Stimulated activated CD8-positive, alpha-beta memory T cell treated with anti-CD3 and anti-CD28 coated beads, Interleukin-2, amount 100 ng/mL, for 1 hour (primary cell): ENCODE measurements at places on chromosomes 12 and 14.

- DNase-seq = no peak
Observed at GRCh38 chr12:62744551-62744950, 190.4 kb downstream of the PPM1H start.

DNA sequence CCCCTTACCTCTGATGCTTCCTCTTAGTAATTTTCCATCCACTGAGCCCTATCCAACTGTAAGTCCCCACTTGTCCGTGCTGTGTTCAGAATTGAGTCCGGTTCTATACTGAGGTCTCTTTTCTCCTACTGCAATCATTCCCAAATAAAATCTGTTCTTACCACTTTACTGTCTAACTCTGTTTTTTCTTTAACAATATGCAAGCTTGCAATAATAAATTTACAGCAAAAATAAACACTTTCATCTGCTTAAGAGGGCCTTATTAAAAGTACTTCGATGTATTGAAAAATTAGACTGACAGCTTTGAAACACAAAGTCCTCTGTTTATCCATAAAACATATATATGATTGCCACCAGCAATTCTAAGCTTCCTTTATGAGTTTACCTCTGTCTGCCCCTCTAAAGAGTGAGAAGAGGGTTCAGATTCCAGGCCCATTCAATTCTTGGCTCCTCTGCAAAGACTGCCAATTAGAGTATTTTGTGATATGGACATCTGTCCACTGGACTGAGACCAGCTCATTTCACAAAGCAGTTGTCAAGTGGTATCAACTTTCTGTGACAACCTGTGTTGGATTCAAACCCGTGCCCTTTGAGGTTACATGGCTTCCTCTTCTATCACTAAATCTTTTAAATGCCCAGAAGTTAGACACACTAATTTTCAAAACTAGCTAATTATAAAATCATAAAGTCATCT is 39.9 kb upstream of the G2E3 start:
- no peak for DNase-seq

DNA sequence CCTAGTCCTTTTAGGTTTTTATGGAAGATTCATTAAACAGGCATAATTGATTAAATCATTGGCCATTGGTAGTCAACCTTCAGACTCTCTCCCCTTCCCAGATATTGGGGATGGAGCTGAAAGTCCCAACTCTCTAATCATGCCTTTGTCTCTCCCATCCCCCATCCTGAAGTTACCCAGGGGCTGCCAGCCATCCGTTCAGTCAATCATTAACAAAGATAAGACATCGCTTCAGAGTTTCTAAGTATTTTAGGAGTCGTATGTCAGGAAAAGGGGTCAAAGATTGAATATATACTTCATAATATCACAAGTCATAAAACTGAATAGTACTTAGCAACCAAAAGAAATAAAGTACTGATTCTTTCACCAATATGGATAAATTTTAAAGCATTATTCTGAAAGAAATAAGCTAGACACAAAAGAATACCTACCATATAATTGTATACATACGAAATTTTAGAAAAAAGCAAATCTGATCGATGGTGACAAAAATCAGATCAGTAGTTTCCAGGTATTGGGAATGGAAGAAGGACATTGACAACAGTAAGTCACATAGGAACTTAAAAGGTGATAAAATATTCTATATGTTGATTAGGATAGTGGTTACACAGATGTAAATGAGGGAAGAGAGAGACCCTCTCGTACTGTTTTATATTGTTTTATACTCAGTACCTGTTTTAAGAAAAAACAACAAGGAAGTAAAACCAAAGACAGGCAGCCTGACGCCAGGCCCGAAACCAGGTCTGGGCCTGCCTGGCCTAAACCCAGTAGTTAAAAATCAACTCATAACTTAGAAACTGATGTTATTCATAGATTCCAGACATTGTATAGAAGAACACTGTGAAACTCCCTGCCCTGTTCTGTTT is 414.4 kb downstream of the DAD1 start:
- DNase-seq = no peak

GRCh38 chr12:18895946-18896345 is 158.0 kb downstream of the CAPZA3 start:
- DNase-seq = no peak

DNA sequence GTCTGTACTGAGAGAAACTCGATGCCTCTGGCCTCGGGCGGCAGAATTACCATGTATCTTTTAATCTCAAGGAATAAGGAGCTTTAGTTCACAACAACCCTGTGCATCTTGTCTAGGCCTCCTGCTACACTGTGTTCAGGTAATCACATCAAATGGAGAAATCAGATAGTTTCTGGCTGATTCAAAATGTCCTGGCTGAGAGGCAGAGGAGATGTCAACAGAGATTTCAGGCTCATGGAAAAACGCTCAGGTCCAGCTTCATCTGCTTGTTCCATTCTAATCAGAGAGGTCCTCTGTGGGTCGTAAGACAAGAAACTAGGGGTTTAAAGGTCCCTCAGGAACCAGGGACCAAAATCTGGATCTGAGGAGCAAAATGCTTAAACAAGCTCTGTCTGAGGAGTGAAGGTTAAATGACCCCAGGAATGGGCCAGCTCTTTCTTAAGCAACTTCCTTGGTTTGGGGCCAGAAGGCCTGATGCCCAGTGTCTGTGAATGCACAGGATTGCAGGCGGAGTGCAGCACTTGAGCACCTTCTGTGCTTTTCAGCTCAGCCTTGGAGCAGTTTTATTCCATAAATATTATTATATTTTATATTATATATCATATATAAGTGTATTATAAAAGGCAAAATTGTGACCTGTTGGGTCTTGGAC is 170.2 kb upstream of the PRICKLE1 start:
- DNase-seq = no peak

- no peak for DNase-seq
Observed at GRCh38 chr12:65526311-65526710, 247.8 kb downstream of the MSRB3 start.

GRCh38 chr14:29348504-29348903 is 579.1 kb downstream of the PRKD1 start:
- DNase-seq = no peak

GRCh38 chr12:103841690-103842584 is 903 bp upstream of the NT5DC3 start:
- DNase-seq = no peak

DNA sequence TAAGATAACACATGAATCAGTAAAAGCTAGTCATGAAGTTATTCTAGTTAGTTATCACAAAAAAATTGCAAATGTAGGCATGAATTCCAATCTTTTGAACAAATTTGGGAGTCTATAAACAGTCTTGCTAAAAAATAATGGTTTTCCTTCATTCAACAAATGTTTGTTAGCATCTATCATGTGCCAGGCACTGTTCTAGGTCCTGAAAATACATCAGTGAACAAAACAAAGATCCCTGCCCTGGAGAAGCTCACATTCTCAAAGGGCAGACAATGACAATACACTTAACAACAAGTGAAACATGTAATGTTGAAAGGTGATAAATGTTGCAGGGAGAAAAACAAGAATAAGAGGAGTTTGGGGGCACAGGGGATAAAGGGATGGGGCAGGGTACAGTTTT is 86.9 kb downstream of the OTX2 start:
- DNase-seq = no peak

GRCh38 chr12:72574138-72574537 is 302.0 kb downstream of the TRHDE start:
- no peak for DNase-seq

DNA sequence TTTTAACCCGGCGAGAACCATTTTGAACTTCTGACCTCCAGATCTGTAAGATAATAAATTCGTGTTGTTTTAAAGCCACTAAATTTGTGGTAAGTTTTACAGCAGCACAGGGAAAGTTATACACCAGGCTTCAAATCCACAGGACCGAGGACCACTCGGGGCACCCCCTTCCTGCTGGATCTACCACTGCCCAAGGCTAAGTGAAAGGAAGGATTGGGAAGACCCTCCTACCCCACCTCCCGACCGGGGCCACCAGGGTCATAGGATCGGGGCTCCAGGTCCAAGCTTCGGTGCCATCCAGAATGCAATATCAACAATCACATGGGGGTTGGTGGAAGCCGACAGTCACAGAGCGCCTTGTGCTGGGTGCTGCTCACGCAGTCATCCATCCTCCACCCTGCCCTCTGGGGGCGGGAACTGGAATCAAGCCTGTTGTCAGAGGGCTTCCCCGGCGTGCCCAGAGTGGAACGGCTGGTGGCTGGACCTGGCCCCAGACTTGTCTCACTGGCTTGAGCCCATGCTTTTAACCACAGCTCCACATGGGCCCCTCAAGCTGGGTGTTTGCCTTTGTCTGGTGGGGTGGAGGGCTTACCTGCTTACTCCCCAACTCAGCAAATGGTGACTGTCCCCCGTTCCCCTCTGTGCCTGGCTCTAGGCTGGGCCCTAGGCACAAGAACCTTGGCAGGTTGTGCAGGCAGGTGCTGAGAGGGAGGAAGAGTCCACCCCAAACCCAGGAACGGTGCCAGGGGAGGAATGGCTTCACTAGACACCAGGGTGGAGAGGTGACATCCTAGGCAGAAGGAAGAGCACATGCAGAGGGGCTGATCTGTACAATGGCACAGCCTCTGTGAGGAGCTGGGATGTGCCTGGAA is 180.3 kb upstream of the RTL1 start:
- no peak for DNase-seq

GRCh38 chr12:53205747-53206419 is 1.2 kb downstream of the ITGB7 start:
- no peak for DNase-seq

DNA sequence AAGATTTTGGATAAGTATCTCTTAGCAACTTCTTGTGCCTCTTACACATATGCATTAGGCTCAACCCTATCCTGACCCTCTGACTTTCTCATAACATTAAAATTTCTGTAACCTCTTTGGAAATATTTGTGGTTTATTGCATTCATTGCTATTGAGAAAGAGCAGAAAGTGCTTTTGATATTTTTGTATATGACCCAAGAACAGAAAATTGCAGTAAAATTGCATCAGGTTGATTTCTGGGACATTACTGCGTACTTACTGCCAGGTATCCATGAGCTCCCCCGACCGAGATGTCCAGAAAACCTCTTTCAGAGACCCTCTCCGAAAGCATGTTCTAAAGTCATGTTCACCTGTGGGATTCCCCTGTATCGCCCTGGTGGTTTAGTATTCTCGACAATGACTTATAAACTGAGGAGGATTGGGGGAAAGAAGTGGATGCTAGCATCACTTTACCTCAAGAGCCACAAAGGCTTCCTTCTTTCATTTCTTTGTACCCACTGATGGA is 14.5 kb upstream of the IL22 start:
- no peak for DNase-seq

GRCh38 chr12:130437555-130438242 is 100.0 kb downstream of the PIWIL1 start:
- DNase-seq = no peak

DNA sequence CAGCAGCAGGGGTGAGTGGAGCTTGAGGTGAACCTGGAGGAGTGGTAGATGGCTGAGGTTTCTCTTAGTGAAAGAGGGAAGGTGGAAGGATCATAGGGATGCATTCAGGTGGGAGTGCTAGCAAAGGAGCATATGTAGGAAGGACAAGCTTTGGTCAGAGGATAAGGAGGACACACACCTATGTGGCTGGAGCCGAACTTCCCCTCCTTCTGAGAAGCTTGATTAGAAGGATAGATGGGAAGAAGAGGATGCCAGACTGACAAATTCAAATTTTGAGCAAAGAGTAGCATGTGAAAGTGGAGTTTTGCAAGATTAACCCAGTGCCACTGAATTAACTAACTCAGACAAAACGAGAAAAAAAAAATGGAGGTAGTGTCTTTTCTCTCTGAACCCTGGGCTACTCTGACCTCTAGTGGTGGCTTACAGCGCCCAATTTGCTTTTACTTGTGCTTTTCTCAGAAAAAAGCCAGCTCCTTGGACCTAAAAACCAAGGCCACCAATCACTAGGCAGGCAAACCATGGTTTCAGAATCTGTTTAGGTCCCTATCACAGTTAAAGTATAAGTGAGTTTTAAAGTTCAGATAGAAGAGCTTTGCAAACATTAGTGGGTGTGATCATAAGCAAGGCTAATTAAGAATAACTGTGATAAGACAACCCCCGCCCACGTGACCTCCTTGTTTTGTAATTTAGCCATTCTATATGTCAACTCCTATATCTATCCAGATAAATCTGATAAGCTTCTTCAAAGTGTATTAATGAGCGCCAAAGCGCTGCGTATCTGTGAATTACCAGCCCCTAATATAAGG is 15.5 kb downstream of the EMP1 start:
- DNase-seq = peak; percentile 37

DNA sequence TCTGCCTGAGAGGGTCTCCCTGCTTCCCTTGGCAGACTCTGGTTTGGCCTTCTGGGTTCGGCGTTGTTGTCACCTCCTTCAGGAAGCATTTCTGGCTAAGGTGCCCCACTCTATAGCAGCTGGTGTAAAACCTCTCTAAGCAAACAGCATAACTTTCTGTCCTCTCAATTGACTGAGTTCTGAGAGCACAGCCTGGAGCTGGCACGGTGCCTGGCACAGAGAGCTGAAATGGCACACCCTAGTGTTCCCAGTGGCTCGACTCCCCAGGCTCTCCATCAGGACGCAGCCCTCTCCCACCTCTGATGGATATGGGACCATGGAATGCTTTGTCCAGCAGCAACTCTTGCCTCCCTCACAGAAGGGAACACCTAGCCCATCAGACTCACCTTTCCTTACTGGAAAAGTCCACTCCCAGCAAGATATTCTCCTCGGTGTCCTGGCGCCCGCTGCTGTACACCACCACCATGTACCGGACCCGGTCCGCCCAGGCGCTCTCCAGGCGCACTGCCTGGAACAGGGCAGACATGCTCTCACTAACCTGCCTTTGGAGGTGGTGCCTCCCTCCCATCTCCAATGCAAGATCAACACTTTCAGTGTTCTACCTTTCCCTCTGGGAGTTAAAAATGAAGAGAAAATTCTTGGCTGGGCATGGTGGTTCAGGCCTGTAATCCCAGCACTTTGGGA is 40.6 kb downstream of the SSH1 start:
- no peak for DNase-seq

- DNase-seq = no peak
Observed at GRCh38 chr12:30932881-30933280, 6.3 kb downstream of the TSPAN11 start.

DNA sequence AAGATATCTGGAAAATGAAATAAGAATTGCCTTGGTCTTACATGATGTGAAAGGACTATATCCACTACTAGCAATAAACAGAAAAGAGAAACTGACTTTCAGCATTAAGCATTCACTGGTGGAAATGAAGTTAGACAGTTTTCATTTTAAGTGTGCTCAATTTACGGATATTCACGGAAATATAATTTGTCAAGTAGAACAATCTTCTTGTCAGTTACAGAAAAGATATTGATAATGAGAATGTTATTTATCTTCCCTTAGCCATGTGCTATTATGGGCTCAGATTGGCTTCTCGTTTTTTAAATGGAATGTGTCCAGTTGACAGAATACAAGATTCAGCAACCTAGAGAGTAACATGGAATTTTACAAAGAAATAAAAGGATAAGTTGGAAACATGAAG is 118.6 kb upstream of the SLCO1C1 start:
- DNase-seq = no peak
